Stimulated activated CD4-positive, alpha-beta T cell treated with anti-CD3 and anti-CD28 coated beads, TNF-alpha, amount 100 ng/mL, for 1 hour (primary cell): ENCODE measurements at places on chromosomes 4 and X.

- DNase-seq: no peak
Observed at GRCh38 chr4:141637565-141637964, 1.2 kb downstream of the IL15 start.

GRCh38 chr4:76729980-76730379, 168.0 kb downstream of the SOWAHB start:
- no peak for DNase-seq

DNA sequence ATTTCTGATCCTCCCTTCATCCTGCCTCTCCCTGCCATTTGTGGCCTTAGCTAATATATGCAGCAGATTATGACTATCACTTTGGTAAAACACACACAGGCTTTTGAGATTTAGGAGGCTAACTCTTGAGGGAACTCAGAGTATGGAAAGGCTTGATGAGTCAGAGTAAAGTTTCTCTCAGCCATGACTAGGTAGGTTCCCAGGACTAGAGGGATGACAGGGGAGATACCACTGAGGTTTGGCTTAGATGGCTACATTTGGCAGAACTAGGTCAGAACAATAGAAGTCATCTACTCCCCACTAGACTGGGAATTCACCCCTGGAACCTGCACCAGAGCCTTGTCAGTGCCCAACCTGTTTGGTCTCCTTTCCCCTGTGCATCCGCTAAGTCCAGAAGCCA, 585.7 kb downstream of the TLL1 start:
- no peak for DNase-seq

- no peak for DNase-seq
Observed at GRCh38 chr4:40377512-40378365, 42.6 kb downstream of the CHRNA9 start.

DNA sequence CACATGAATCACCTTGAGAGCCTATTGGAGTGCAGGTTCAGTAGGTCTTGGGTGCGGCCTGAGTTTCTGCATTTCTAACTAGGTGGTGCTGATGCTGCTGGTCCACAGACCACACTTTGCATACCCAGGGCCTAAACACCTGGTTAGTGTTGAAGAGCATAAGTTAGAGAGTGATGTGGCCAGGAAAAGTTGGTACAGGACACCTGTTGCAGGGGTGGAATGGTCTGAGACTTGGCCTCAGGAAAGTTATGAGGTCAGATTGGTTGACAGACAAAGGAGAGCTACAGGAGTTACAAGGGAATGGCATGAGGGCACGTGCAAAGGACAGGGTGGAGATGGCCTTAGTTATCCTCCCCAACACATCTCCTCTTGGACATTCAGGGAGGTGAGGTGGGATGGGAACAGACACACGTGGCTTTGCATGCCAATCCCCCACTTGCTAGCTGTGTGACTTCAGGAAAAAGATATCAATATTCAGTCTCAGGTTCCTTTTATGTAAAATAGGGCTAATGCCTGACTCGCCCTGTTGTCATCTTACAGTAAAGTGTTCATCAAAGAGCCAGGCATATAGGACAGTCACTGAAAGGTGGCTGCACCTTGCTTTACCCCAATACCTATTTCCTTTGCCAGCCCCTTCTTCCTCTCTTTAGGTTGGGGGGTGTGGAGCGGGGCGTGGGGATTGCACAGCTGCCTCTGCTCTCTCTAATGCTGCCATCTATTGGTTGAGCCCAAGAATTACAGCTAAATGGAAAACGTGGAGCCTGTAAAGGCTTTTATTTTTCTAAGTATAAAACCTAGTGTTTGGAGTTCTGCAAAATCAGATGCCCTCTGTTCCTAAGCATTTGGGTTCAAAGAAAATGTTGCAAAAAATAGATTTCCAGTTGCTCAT, 47.5 kb downstream of the ATG4A start:
- no peak for DNase-seq

DNA sequence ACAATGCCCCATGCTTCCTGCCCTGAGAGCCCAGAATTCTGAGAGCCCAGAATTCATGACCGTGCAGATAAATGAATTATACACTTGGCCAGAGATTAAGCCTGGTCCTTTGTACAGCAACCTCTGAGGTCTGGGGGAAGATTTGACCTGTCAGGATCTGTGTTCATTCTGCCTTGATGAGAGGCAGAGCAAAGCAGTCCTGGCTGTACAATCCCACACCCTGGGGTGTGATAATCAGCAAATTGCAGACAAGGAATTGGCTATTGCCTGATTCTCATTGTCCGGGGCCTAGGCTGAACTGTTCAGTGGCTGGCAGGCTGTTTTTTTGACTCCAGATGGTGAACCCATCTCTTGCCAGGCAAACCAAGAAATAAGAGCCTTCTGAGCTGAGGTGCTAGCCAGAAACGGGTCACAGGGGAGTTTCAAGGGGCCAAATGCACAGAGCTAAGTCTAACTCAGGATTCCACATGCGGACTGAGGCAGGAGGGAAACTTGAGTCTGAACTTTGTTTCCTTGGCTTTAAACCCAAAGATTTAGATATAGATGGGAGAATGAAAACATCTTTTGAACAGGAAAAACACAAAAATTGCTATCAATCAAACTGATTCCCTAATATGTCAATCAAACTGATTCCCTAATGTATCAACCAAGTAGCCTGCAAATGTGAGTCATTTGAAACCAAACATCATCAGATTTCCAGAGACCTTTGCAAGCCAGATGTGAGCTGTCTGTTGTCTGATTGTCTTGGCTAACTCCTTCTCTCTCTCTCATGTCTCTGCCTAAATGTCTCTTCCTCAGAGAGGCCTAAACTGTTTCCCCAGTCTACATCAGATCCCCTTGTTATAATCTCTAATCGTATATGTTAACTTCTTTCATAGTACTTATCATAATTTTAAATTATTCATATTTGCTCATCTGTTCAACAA, 159.3 kb downstream of the ATG4A start:
- no peak for DNase-seq

- DNase-seq: no peak
Observed at GRCh38 chr4:95077864-95078263, 320.1 kb downstream of the BMPR1B start.

DNA sequence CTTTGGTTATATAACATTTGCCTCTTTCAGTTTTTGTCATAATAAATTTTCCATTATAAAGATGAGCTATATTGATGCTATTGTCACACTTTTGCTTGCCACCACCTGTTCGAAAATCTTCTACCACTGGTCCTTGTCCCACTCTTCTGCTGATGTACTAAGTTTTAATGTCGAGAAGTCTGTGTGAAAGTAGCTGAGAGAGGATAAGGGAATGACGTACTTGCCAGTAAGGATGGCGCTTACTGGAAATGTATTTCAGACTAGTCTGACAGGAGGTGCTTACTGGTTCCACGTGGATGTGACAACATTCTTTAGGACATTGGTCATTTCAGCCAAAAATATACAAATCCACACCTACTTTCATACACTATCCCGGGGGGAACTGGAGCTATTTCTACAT, 132.7 kb upstream of the NR3C2 start:
- no peak for DNase-seq

- no peak for DNase-seq
Observed at GRCh38 chr4:73593631-73594241, 26.5 kb downstream of the RASSF6 start.

DNA sequence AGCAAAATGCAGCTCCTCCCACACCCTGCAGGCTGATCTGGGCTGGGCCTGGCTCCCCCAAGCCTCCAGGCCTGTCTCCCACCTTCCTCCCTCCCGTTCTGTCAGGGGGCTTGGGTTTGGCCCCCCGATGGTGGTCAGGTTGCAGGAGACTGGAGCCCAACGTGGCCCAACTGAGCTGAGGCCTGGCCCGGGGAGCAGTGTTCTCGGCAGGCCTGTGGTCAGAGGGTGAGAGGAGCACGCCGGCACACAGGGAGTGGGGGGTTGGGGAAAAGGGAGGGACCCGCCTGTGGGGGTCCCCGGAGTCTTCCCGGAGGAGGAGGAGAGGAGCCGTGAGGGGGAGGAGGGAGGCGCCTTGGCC, 43.2 kb upstream of the NKX1-1 start:
- no peak for DNase-seq

DNA sequence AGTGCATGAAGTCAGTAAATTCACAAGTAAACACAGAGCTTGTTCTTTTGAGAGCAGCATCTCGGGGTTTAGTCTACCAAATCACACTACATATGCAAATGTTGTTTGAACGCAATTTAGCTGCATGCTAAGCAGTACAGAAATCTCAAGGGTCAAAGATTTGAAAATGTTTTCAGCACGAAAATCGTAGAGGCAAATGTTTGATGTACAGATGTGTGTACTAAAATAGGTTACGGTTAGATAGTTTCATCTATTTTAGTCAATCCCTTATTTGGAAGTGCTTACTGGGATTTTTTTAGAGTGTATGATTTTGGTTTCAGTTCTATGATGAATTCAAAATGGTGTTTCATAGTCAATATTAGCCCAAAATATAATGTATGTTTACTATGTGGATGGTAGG, 1928.2 kb upstream of the TENM3 start:
- DNase-seq: no peak

DNA sequence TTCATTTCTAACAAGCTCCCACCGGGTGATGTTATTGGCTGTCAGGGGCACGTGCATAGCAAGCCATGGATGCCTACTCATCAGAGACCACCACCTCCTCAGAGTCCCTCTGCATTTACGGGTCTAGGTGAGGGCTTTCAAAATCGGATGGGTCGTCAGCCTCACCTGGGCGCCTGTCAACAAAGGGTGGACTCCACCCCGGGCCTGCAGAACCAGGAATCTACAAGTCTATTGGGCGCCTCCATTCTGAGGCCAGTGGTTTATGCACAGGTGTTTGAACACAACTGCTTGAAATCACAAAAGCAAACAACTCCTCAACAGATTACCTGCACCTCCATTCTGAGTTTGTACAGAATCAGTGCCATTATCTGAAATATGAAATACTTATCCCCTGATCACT, 318.9 kb downstream of the PTTG2 start:
- no peak for DNase-seq

- no peak for DNase-seq
Observed at GRCh38 chr4:186770481-186771175, 47.0 kb upstream of the FAT1 start.
